ENCODE measurements at places on chromosomes 6 and 20.
A peak's percentile ranks its signal among the peaks of the same experiment; 100 is the strongest.

DNA sequence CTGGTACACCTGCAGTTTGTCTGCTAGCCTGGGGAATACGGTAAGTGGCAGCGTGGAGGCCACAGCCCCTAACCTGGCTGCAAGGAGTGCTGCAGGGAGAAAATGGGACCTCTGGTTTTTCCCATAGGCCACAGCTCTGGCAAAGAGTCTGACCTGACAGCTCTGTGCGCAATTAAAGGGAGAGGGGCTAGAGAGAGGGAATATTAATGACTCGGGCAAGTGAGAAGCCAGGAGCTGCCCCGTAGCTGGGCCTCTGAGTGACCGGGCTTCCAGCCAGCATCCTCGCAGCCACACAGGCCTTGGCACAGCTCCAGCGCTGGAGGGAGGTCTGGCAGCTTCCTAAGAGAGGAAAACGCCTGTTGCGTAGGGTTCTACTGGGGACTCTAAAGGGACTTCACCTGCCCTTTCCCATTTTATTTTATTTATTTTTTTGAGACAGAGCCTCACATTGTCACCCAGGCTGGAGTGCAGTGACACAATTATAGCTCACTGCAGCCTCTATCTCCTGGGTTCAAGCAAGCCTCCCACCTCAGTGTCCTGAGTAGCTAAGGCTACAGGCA, 18.2 kb upstream of the OCSTAMP start:
- no peak for DNase-seq

DNA sequence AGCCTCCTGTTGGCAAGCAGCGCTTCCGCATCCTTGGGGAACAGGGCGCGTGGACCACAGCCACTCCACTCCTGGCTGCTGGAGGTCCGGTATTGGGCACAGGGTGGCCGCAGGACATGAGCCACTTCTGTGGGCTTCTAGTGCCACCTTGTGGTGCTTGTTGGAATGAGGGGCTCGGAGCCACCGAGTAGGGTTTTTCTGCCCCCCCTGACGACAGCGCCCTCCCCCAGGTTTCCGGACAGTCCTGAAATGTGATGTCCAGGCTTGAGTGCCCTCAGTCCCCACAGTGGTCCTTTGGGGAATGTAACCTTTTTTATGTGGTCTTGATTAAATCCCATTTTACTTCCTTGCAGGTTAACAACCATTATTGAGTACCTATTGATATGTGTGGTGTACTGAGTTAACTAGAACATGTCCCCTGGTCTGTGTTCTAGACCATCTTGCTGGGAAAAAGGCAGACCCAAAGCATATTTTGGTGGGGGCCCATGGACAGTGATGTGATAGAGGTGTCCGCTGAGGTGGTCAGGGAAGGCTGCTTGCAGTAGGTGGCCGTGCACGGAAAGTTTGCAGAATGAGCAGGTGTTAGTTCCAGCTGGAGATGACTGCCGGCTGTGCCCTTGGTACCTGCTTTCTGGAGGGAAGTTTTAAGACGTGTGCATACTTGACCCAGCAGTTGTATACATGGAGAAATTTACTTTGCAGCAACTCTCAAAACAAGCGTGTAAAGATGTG, 70.0 kb downstream of the PTPN1 start:
- peak; percentile 59 for DNase-seq

DNA sequence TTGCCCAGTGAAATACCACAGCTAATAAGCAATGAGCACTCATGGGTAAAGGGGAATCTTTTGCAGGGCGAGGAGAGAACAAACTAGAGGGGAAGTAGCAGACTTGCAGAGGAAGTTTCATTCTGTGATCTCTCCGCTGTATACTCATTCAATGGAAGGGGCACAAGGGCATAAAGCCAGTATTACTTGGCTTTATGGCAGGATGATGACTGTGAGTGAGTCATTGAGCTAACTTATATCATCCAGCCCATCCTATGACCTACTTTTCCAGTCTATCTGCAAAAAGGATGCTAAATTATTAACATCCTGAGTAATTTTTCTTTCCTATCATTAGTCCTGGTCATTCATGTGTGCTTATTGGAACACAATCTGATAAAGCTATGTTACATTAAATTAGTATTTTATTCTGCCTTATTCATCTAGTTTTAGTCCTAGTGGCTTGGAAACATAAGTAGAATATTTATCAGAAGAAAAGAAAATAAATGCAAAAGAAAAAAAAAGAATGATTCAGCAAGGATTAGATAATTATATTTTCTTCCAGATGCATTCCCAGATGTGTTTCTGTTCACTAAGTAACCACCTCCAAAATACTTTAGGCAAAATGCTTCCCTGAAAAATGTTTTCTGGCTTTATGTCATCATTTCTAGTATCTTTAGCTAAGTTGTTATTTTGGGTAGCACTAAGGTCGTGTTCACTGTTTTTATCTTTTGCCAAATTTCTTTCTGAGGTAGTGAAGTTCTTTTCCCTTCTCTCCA, 471.7 kb downstream of the CDKAL1 start:
- DNase-seq, result no peak

DNA sequence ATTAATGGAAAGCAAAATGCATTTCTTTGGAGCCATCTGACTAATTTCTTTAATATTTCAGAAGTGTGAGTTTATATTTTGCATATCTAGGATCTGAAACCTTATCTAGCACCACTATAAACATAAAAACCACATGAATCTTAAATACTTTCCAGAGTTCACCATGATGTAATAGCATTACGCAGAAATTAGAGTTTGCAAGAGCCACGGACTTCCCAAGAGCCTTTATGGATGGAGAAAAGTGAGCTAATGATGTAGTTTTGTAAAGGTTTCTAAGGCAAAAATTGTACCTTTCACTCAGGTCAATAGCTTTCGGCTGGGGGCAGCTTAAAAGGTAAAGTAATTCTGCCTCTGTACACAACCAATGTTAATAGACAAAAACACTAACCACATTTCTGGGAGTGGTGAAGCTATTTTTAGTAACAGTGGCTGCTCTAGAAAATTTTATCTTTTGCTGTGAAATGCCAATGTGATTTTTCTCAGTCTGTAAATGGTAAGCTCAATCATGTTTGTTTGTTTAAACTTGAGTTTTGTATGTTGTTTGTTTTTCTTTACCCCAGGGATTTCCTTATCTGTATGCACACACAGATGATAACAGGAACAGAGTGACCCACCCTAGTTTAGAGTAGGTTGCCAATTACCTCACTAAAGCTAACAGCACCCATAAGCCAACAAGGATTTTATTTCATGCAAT, 80.5 kb downstream of the FILIP1 start:
- no peak for DNase-seq

DNA sequence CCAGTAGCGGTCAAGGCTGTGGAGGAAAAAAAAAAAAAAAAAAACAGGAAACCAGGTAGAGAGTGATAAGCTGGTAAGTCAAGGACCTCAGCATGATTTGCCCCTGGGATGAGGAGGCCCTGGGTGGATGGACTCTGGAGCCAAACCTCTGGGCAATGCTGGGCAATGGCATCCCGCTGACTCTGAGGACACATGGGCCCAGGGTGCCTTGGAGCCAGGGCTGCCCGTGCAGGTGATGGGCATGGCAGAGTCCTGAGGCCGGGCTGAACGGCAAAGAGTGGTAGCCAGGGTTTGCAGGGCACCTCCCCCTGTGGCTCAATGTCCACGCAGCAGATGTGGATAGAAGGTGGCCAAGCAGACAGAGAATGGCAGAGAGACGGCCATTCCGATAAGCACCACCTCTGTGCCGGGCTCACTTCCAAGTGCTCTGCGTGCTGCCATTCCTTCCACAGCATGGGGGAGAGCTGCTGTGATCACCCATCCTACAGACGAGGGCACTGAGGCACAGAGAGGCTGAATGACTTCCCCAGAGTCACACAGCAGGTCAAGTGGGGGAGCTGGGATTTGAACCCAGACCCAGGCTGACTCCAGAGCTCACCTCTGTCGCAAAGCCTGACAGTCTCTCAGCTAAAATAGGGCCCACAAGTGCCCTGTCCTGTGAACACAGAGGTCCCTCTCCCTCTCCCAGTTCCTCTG, 353.9 kb downstream of the CDH4 start:
- DNase-seq, result no peak

DNA sequence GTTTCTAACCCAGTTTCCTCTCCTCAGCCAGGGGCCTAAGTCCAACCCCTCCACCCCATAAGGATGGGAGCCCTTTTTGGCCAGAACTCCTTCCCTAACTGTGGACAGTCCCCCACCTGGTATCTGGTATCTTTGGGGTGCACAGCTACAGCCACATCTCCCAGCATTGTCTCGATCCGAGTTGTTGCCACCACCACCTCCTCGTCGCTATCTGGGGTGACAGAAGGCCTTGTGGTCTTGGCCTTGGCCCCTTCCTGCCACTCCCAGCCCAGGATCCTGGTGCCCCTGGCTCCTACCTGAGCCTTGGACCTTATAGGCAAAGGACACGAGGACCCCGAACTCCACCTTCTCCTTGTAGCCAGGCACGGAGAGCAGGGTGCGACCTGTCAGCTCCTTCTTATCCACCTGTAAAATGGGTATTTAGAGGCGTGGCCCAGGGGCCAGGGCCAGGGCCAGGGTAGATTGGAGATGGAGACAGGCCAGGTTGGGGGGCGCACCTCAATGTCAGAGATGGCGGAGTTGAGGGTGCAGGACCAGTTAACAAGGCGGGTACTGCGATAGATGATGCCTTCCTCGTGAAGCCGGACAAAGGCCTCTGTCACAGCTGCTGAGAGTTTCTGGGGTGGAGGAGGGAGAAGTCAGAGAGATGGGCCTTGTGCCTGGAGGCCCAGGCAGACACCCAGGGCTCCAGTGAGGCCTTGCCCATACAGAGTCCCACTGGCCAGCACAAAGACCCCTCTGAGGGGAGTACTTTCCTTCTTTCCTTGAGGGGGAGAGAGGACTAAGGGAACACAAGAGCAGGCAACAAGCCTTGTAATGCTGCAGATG, 7.2 kb upstream of the VWA7 start:
- DNase-seq, result no peak

GRCh38 chr20:46423342-46423741, 16.9 kb upstream of the ELMO2 start:
- DNase-seq, result no peak

- no peak for DNase-seq
Observed at GRCh38 chr6:114280239-114280982, 62.4 kb downstream of the HS3ST5 start.

- no peak for DNase-seq
Observed at GRCh38 chr20:36425166-36425565, 116.2 kb upstream of the MYL9 start.

GRCh38 chr6:149445095-149445466, 39.7 kb downstream of the ZC3H12D start:
- DNase-seq, result peak; percentile 36

- no peak for DNase-seq
Observed at GRCh38 chr6:109740787-109741186, 49.7 kb downstream of the FIG4 start.

- DNase-seq, result no peak
Observed at GRCh38 chr6:66897576-66897975, 1190.5 kb upstream of the EYS start.

DNA sequence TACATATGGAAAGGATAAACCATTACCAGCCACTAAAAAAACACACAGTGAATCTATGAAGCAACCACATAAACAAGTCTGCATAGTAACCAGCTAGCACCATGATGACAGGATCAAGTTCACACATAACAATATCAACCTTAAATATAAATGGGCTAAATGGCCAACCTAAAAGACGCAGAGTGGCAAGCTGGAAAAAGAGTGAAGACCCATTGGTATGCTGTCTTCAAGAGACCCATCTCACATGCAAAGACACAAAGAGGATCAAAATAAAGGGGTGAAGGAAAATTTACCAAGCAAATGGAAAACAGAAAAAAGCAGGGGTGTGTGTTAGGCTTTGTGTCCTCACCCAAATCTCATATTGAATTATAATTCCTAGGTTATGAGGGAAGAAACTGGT, 909.2 kb downstream of the EPHA7 start:
- DNase-seq, result no peak

DNA sequence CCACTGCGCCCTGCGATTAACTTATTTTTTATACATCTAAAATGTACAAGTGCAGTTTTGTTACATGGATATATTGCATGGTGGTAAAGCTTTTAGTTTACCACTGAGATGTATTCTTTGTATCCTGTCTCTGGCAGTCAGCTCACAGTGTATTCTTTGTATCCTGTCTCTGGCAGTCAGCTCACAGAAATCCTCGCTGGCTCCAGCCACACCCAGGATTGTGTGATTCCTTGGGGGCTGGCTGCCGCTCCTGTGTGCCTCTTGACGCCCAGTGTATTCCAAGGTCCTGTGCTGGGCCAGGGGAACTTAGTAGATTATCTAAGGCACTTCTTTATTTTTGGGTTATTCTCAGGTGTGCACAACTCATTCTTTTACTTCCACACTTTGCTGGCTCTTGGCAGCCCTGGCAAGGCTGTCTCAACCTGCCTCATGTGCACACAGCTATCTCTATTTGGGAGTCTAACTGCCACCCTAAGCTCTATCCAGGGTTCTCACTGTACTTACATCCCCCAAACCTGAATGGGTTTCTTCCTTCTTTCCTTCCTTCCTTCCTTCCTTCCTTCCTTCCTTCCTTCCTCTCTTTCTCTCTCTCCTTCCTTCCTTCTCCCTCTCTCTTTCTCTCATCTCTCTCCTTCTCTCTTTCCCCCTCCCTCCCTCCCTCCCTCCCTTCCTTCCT, 12.4 kb upstream of the RNF24 start:
- DNase-seq, result no peak

DNA sequence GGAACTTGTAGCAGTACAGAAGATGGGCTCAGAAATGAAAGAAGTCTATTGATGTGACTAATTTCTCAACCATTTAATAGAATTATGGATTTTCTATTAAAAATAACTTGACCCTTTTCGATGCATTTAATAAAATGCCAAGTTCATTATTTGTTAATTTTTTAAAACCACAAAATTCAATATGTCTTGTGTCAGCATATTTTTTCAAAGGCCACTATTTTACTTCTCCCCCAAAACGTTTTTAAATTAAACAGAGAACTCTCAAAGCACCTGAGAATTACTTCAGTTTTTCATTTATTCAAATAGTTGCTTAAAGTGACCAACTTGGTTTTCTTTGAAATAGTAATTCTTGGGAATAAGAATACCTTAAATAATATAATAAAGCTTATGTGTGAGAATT, 8.6 kb downstream of the TOP1 start:
- DNase-seq, result no peak
